ENCODE measurements at places on chromosomes 7 and 10.

- no peak for DNase-seq
Observed at GRCh38 chr7:138478499-138478908, 18.4 kb downstream of the TRIM24 start.

DNA sequence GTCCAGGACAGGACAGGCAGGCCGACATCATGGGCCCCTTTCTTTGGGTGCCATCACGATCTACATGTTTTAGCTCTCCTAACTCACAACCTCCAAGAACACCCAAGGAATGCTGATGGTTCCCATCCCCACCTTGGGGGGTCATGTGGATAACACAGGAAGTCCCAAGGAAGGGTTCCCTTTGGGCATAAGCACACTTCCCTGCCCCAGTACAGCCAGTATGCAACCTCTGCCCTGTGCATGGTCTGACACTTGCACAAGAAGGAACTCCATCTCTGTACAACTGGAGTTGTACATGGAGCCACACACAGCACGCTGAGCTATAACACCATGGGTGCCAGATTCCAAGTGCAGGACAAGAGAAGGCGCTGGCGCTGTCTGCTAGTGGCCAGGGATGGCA lies 11.0 kb downstream of the MAT1A start:
- DNase-seq, result no peak

DNA sequence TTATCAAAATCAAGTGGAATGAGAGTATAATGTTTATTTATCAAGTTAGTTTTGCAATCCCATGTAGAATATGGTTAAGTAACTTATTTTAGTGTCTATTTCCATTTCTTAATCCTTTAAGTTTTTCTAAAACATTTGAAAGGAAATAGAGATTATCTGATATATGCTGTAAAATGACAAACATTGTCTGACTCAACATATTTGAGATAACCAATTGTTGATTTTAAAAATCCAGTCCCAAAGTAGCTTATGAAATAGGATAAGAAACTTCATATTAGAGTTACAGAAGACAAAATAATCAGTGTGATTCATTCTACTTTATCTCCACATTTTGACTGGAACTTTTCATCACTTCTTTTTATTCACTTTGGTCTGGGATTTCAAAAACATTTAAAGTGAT lies 38.7 kb upstream of the CDK1 start:
- no peak for DNase-seq

GRCh38 chr7:64643566-64643965 lies 22.4 kb upstream of the ZNF107 start:
- no peak for DNase-seq

- DNase-seq, result no peak
Observed at GRCh38 chr7:106887421-106887820, 22.3 kb downstream of the PIK3CG start.
